ENCODE measurements at places on chromosomes 4 and X. TPM values are rescaled to one million over a fixed set of nuclear protein-coding genes. Genes with fewer than 3 reads are reported as not detected.

Gene GABRQ
- total RNA-seq, result 1.2 TPM

Gene GATA1
- 1.2 TPM for total RNA-seq

Gene PDE6B
- total RNA-seq, result 4.2 TPM

DNA sequence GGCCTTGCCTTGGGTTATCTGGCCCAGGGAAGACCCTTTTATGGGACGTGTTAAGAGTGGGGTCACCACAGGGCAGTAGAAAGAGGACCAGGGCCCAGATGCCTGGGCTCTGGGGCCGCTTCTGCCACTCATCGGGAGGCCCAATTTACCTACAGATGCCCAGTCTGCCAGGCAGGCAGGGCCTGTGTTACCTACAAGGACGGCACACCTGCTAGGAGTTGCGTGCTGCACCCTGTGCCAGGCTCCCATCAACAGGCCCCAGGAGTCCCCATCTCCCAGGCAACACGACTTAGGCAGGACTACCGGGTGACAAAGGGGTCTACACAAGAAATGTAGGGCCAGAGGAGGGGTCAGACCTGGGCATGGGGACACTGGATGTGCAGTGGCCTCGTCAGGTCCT is 34.6 kb downstream of the WDR1 start:
- no peak for DNase-seq

DNA sequence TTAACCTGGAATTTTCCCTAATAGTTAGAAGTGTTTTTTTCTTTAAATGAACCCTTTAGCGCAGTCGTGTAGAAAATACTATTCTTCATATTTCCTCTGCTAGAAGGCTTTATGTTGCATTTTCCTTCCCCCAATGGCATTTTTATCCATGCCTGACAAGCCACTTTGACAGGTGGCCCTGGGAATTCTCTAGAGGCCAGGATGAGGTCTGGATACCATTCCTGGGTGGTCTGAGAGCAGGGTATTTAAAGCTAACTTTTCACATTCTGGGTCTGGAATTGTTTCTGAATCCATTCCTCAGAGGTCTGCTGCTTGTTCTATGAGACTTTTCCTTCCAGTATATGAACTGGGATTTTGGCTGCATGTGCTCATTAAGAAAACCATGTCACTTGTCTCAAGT is 31.2 kb upstream of the PDGFRA start:
- DNase-seq, result no peak

- no peak for DNase-seq
These were observed 152.4 kb downstream of the STAG2 start for GRCh38 chrX:124113621-124114600.

DNA sequence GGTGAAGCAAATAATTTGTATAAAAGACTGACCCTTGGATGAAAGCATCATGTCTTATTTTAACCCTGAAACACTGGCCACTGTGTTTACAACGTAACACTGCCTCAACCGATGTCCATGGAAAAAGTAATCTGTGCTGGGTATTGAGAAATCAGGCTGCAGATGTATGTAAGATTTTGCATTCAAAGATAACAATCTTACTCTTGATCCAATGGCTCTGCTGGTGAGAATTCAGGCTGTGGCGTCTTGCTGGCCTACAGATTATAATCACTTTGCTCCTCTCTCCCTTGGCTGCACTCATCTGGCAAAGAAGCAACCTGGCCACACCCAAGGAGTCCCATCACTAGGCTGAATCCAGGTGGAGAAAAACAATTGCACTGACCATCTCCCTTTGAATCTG is 7.5 kb downstream of the ADGRA3 start:
- DNase-seq, result no peak

All from vagina (tissue), 2 donors.